ENCODE measurements at places on chromosomes 3 and 15. TPM values are rescaled to one million over a fixed set of nuclear protein-coding genes. Genes with fewer than 3 reads are reported as not detected.

The FRMD5 gene
- 4.4 TPM for polyA plus RNA-seq

The LMAN1L gene
- polyA plus RNA-seq: not detected

The MYO1E gene
- polyA plus RNA-seq: 70.7 TPM

The RARRES1 gene
- polyA plus RNA-seq: 0.82 TPM

The NR2F2 gene
- 0.23 TPM for polyA plus RNA-seq

The HRG gene
- polyA plus RNA-seq: not detected

The GOLGA6L7 gene
- polyA plus RNA-seq: 0.47 TPM

The GP5 gene
- 0.15 TPM for polyA plus RNA-seq

The FANCD2OS gene
- 0.94 TPM for polyA plus RNA-seq

The FAM81A gene
- polyA plus RNA-seq: 0.73 TPM

The PP2D1 gene
- polyA plus RNA-seq: 0.40 TPM

The STRA6 gene
- polyA plus RNA-seq: 8.2 TPM

The TMIE gene
- polyA plus RNA-seq: 0.84 TPM

The ZDHHC23 gene
- 3.5 TPM for polyA plus RNA-seq

Data from GM23338 (cell line).